Eye (tissue), 1 donor: ENCODE measurements at places on chromosomes 12 and 14.
A peak's percentile ranks its signal among the peaks of the same experiment; 100 is the strongest.

DNA sequence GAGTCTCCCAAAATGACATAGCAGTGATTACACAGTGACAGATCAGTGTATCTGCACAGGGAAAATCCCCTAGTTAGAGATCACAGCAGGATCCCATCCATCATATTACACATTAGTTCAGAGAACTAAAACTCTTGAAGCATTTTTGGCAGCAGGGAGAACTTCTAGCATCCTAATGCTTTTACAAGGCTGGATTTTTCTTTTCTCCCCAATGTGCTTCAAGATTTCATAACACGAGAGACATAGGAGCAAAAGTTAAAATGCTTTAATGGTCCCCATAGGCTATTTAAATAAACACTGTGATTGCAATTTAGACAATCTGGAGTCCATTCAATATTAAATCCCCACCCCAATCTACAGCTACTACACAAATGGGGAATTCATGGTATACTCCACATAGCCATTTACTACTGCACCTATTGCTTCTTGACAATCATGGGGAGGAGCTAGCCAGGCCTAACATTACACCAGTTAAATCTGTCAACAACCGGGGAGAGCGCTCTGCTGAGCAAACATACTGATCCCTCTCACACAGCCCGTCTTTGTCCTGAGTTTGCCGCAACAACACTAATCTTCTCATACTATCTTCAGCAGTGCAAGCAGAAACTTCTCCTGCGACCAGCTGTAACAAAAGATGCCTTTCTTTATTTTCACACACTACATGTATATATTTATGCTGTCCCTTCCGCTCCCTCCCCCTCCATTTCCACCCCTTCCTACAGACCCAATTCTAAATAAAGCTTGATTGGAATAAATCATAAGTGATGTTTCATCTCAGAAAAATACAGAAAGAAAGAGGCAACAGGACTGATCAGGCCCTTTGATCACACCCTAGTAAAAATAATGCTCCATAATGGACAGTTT, 120.3 kb upstream of the SOX5 start:
- peak; percentile 60 for DNase-seq

DNA sequence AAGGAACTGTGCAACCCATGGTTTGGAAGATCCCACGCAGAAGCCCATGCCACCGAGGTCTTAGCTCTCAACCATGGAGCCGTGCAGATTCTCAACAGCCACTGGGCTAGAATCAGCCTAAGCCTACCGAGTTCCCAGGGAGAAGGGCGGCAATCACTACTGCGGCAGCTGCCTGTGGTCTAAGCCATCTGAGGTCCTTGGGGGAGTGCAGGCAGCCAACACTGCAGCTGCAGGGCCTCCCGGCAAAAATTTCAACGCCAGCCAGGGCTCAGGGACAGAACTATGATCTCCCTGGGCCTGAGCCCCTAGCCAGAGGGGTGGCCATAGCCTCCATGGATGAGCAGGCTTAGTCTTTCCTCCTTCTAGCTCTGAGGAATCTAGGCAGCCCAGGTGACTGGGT, 156.8 kb upstream of the CLEC14A start:
- no peak for DNase-seq

GRCh38 chr12:115338566-115339294, 654.8 kb upstream of the TBX3 start:
- no peak for DNase-seq

- DNase-seq = no peak
Measured at GRCh38 chr12:5846950-5847349, 98.1 kb downstream of the ANO2 start.

- DNase-seq = no peak
Measured at GRCh38 chr14:35047976-35048513, 2.0 kb downstream of the FAM177A1 start.

DNA sequence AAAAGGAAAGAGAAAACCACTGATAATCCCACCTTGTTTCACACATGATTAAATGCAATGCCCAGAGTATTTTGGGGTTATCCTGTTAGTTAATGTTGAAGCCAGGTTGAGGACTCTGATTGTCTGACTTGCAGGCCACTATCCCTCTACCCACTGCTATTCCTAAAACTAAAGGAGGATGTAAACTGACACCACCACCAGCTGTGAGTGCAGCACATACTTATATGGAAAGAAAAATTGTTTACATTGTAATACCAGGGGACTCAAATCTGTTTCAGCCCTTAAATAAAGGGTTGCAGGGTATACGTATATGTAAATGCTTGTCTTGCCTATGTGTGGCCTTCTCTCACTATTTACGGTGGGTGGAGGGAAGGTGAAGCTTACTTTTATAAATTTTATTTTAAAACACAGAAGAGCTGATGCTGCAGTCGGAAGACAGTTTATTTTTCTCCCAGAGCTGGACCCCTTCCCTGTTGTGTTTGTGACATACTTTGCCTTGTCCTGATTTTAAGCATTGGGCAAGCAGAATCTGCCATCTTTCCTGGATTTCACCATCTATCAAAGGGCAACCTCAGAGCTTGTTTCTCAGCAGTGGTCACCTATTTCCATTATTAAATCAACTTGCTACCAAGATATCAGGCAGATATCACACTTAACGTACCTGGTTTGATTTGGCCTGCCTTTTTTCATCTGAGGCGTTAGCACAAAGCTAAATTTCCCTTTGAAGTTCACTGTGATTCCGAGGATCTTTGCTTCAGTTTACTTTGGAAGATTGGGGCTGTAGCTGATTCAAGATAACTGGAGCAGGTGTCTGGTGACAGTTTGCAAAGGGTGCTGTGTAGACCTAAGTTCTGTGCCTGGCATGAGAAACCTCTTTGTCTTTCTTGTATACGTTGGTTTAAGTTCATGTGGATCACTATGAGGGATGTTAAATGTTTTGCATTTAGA, 25.2 kb downstream of the DAAM1 start:
- DNase-seq = no peak

DNA sequence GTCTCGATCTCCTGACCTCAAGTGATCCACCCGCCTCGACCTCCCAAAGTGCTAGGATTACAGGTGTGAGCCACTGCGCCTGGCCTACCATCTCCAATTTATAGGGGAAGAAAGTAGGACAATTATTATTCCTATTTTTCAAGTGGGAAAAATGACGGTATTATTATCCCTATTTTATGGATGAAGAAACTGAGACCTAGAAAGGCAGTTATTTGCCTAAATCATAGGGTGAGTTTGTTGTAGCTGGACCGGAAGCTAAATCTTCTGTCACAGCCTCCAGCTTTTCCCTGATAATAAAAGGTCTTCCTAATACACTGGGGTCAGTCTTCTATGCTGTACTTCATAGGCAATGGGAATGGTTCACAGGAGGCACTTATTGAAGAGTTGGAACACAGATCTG, 13.8 kb downstream of the SLC7A8 start:
- DNase-seq = no peak

- no peak for DNase-seq
Measured at GRCh38 chr12:111012918-111013317, 92.5 kb upstream of the MYL2 start.
